Naive thymus-derived CD8-positive, alpha-beta T cell (primary cell): ENCODE measurements at places on chromosomes 1 and 21. TPM values are rescaled to one million over a fixed set of nuclear protein-coding genes. Genes with fewer than 3 reads are reported as not detected.

DNA sequence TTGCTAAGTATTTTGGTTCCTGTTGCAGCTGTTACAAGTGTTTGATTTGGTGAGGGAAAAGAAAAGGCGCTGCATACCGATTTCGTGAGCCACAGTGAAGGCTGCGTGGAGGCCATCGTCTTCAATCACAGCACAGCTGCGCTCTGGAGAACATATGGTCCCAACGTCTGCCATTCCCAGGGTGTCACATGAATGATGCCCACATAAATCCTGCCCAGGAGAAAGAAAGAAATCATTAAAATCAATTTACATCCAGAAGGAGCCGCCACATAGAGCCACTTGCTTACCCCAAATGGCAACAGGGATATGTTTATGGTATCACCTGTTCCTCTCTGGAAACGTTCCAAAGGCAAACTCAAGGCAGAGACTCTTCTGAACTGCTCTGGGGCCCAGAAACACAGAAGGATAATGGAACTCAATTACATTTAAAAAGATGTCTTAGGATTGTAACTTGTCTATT lies 12.2 kb downstream of the ADAMTS5 start:
- DNase-seq, result no peak

DNA sequence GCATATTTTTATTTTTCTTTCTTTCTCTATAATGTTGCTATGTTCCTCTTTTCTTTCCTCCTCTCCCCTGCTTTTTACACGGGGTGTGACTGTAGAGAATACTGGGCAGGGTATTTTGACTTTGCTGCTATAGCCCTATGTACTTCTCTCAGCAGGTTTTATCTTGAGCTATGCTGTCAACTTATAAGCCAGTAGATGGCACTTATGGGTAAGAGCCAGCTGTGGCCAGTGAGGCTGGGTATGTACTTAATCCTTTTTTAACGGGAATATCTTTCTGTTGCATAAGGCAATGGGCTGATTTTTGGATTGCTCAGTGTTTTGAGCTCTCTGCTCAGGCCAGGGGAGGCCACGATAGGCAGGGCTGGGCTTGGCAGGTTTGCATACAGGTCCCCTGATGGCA lies 99.0 kb downstream of the KCNK2 start:
- DNase-seq, result no peak

DNA sequence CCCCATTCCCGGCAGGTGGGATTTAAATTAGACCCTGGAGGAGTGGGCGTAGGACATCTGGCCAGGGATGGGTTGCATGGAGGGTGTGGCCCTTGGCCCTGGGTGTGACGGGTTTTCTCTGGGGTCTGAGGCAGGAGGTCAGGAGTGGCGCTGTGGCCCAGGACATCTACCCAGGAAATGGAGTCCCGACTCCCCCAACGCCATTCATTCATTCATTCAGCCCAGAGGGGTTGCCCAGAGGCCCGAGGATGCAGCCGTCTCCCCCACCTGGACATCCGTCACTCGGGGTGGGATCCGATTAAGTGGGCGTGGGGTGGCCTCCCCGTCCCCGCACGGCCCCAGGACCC lies 663 bp downstream of the ATP13A2 start:
- DNase-seq, result no peak

DNA sequence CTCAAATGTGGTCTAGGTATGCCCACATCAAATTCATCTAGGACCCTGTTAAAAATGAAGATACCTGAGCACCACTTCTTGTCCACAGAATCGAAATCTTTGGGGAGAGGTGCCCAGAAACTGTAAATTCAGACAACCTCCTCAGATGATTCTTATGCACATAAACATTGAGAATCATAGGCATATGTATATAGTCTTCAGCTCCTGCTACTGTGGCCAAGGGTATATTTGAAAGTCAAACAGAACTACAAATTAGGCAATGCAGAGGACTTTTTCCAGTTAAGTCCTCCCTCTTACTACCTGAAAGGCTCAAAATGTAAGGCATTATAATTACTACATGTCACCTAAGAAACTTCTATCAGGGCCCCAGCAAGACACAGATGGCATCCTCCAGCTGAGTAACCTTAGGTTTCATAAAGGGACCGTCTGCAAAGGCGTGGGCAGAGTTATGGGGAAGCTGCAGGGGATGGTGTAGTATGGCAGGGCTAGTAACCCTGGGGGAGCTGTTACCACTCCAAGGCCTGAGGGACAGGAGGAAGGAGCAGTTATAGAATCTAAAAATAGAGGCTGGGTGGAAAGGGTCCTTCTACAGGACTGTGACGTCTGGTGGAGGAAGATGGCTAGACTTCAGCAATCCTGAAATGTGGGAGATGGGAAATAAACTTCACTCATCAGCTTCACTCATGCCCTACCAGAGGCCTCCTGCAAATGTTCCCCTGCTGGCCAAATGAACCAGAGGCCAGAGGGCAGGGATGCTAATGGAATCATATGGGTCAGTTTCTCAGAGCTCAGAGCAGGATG lies 46.3 kb downstream of the DAB1 start:
- no peak for DNase-seq

- DNase-seq, result no peak
Measured at GRCh38 chr1:186155594-186155993, 219.5 kb downstream of the TPR start.

Gene S100B
- total RNA-seq, result 73.5 TPM

Gene ADGRL4
- not detected for total RNA-seq

Gene SYNC
- not detected for total RNA-seq
